Activated CD4-positive, alpha-beta memory T cell treated with anti-CD3 and anti-CD28 coated beads, Interleukin-2, amount 10 ng/mL, durations not matched to agents 7 days and 5 days (primary cell): ENCODE measurements at places on chromosomes 4 and X. TPM values are rescaled to one million over a fixed set of nuclear protein-coding genes. Genes with fewer than 3 reads are reported as not detected.
A peak's percentile ranks its signal among the peaks of the same experiment; 100 is the strongest.

DNA sequence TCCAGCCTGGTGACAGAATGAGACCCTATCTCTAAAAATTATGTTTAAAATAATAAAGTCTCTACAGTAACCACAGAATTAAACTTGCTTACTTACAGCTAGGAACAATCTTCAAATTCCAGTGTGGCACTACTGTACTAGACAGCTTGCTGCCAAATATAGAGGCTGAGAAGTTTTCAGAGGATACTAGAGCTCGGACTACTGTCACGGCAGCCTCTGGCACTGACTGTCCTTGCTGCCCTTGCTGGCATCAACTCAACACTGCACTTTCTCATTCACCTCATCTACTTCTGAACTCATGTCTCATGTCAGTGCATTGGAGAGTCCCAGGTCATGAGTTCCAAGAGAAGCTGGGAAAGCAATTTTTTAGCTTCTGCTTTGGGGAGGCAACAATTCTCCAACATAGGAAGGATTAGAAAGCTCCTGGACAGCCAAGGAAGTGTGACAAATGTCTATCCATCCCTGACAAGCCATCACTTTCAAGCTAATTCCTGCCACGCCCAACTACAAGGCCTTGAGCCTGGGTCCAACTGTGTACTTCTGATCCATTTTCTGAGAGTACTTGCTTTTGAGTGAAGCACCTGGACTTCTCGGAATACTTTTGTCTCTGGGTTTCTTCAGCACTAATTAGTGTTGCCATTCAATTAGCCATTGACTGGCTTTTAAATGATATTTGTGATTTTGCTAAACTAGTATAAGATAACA, 98.6 kb upstream of the NR3C2 start:
- no peak for DNase-seq

DNA sequence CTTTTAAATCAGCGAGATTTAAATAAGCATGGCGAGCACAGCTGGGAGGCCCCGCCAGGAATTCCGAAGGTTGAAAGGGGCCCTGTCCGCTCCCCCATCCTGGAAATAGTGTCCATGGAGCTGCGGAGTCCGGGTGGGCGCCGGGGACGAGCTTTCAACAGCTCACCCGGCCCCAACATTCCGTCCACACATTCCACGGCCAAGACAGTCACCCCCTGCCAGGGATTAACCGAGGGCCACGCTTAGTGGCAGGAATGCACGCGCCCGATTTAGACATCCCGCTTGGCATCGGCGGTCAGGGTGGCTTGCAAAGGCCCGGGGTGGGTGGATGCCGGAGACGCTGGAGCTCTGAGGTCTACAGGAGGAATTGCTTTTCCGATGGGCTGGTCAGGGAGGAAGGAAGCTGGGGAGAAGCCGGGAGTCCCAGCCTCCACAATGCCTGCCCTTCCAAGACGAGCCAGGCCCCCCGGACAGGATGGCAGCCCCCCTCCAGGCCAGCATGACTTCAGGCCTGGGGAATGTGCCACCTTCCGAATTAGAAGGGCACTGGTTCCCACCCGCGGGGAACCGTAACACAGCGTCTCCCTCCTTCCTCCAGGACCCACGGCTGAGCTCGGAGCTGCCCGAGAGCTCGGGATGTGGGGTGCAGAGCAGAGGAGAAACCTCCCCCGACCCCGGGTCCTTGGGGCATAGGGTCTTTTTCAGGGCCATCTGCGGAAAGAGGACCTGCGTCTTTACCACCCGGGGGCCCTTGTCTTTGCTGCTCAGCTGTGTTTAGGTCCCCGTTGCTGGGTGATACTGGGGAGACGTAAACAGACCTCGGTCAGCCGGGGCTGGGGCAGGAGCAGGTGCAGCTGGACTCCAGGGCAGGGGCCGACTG, 26.9 kb upstream of the PPP2R3B start:
- no peak for DNase-seq

DNA sequence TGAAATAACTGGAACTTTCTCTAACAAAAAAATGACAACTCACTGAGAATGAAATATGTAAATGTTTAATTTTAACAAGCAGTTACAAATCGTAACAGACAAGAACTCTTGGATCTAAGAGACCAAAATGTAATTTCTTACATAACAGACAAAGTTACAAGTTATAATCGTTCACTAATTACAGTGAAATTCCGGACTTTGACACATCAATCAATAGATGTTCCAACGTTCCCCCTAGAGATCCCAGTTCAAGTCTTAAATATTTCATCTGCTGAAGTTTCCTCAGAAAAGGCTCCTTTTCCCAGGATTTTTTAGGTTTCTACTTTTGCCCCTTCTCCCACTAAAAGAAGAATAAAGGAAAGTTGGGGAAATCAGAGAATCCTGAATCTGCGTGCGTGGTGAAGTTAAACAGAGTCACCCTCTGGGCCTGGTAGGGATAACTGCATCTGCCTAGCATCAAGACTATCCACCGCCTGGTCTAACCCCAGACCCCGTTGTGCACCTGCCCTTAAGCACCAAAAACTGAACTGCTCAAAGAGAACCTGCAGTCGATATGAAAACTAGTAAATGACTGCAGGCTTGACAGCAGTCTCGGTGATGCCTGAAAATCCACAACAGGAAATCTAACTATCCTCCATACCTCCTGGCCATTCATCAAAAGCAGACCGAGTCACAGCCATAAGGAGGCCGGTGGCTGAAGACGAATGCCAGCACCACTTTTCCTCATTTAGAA, 2.3 kb downstream of the IRF2 start:
- peak; percentile 30 for DNase-seq

GRCh38 chr4:98474408-98474844, 184.0 kb downstream of the TSPAN5 start:
- no peak for DNase-seq

DNA sequence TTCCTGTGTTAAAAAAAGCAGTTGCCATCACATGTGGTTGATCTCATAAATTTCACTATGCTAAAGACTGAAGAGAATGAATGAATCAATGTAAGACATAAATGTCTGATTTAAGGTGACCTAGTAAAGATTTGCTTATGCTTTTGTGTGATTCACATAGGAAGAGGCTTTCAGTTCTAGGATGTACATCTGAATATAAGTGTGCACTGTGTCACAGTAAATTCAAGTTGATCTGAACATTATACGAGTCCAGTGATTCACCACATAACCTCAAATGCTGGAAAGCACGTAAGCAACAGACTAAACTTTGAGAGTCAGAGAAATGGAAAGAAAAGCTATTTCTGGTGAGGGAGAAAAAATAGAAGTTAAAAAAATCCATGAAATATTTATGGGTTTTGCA, 567.9 kb downstream of the EPHA5 start:
- DNase-seq = no peak

DNA sequence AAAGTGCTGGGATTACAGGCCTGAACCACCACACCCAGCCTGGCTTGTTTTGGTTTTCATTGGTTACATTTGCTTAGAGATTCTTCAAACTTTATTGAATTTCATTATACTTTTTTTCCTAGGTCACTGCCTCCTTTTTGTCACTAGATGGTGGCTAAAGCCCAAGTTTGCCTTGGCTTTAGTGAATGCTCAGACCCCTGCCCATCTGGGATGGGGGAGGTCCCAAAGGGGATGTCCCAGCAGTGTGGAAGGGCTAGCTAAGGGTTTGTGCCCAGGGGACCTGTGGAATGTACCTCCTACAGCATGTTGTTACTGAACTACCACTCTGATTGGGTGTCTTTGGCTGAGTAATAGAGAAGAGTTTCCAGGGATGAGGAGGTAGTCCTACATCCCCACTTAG, 58.4 kb downstream of the CEP135 start:
- DNase-seq = no peak

DNA sequence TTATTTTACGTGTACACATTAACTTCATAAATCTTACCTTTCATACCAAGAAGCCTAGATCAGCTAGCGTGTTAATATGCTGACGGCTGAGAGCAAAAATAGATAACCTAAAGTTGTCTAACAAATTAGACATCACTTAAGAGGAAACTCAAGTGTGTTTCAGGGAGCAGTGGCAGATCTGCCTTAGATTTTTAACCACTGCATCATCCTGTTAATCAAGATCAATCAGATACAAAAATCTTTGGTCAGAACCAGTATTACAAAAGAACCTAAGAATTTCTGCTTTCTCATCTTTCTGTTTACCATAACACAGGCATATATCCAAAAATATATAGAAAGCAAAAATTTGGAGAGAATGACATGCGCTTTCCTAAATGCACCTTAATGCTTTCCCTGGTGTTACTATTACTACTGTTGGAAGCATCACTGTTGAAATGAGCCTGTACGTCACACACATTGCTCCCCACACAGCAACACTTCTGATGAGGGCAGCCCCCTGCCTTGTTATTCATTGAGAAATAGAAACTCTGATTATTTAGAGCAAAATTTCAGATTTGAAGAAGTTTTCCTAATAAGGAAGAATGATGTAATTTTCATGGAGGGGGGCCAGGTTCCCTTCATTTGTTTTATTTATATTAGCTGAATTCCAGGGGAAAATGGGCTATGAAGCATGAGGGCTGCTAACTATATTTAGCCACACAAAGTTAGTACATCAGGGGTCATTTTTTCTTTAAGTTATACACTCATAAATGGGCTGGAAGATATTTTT, 152.3 kb downstream of the CBR4 start:
- no peak for DNase-seq

MRFAP1L1 gene
- total RNA-seq = 83.1 TPM

SEC24B gene
- 25.7 TPM for total RNA-seq

TIMM17B gene
- total RNA-seq = 55.2 TPM

PLP1 gene
- not detected for total RNA-seq

H2BW2 gene
- not detected for total RNA-seq
